Sigmoid colon (tissue), 7 donors: ENCODE measurements at places on chromosomes 7 and 10.
A peak's percentile ranks its signal among the peaks of the same experiment; 100 is the strongest.

GRCh38 chr7:88309819-88310218 is 3.1 kb upstream of the STEAP4 start:
- peaks cover 5% of the 10 kb centered on the region for H3K4me1 ChIP-seq
- H3K36me3 ChIP-seq, result no peaks in the 10 kb centered on the region
- DNase-seq, result no peak
- no peak overlapping the region for H3K4me3 ChIP-seq

DNA sequence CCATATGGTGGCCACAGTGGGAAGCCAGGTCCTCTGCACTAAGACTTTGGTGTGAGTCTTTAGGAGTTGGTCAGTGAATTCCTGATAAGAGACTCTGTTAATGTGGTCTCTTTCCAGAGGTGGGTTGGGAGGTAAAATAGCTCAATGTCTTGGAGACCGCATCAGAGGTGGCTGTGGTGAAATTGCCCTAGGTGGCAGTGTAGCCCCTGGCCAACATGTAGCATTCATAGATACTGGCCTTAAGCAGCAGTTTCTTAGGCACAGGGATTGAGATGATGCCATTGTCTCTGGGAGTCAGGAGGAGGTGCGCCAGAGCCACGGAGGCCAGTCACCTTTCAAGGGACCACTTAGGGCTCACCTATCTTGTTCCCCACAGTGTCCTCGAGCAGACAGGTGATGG is 202.8 kb downstream of the CREB5 start:
- H3K4me3 ChIP-seq, result no peak overlapping the region
- no peak for DNase-seq
- no peak overlapping the region for H3K27ac ChIP-seq
- H3K27me3 ChIP-seq, result no peaks in the 10 kb centered on the region
- H3K36me3 ChIP-seq, result no peaks in the 10 kb centered on the region

DNA sequence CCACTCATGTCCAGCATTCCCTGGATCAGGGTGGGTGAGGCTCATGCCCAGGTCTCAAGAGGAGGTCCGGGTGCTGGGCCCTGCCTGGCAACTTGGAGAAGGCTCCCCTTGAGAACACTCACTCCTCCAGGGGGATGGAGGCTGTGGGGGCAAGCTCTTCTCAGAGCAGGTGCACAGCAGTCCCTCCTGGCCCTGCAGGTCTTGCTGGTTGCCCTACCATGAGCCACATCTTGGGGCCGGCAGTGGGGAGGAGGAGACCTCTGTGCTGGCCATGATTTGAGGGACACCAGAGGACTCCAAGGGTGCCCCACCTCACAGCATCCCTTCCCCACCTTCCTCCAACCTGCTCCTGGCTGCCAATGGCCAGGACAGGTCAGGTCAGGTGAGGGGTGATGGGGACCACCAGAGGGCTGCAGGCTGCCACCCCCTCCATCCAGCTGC is 87.4 kb upstream of the RET start:
- no peaks in the 10 kb centered on the region for H3K4me1 ChIP-seq
- H3K27ac ChIP-seq, result no peak overlapping the region
- no peak overlapping the region for H3K4me3 ChIP-seq

DNA sequence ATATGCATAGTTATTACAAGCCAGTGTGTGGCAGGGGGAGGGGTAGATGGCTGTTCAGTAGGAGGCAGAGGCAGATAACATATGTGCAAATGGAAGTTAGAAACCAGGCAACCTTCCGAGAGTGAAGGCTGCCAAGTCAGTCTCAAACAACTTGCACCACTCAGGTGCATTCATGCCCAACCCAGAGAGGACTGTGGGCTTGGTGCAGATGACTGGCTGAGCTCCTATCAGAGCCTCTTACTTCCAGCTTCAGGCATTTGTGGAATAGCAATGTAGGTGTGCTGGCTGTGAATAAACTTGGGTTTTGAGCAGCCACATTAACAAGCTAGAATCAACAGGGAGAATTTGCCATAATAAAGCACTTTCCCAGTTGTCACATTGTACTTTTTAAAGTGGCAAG is 789.8 kb downstream of the PHTF2 start:
- no peak for DNase-seq
- H3K36me3 ChIP-seq, result no peaks in the 10 kb centered on the region
- no peaks in the 10 kb centered on the region for H3K4me1 ChIP-seq
- H3K27me3 ChIP-seq, result no peaks in the 10 kb centered on the region
- H3K27ac ChIP-seq, result no peak overlapping the region

DNA sequence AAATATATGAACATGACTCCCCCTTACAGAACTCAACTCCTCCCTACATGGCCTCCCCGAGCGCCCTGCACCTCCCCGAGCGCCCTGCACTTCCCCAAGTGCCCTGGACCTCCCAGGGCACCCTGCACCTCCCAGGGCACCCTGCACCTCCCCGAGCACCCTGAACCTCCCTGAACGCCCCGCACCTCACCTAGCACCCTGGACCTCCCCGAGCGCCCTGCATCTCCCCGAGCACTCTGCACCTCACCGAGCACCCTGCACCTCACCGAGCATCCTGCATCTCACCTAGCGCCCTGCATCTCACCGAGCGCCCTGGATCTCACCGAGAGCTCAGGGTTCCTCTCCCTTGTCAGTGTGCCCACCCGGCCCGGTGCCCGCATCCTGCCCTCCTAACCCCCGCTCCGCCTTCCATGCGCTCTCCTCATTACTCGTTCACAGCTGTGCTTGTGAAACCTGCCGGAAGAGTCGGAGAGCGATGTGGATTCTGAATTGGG is 134.3 kb downstream of the ACTR3B start:
- DNase-seq, result no peak
- no peak overlapping the region for H3K27ac ChIP-seq
- H3K27me3 ChIP-seq, result peaks cover 12% of the 10 kb centered on the region
- H3K4me3 ChIP-seq, result no peak overlapping the region
- H3K36me3 ChIP-seq, result no peaks in the 10 kb centered on the region
- H3K4me1 ChIP-seq, result no peaks in the 10 kb centered on the region

GRCh38 chr7:47449810-47450590 is 131.9 kb downstream of the TNS3 start:
- peak overlapping the region; percentile 67 for H3K27ac ChIP-seq
- H3K27me3 ChIP-seq, result no peaks in the 10 kb centered on the region
- no peak for DNase-seq
- no peak overlapping the region for H3K4me3 ChIP-seq
- H3K36me3 ChIP-seq, result no peaks in the 10 kb centered on the region

DNA sequence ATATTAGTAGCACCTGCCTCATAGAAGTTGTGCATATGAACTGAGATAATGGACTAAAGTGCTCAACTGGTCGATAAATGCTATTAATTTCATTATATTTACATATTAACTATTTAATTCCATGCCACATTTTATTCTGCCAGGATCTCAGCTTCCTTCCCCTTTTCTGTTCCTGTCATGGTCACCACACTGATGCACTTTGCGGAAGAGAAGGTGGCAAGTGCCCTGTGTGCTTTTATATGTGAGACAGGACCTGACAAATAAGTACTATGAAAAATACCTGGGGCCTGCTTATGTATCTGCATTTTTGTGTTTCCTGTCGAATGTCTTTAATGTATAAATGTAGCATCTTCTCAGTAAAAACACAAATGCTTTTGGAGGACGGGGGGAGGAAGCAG is 12.2 kb downstream of the ATP6V0E2 start:
- no peaks in the 10 kb centered on the region for H3K27me3 ChIP-seq
- no peaks in the 10 kb centered on the region for H3K36me3 ChIP-seq
- H3K4me1 ChIP-seq, result peaks cover 24% of the 10 kb centered on the region
- no peak for DNase-seq
- no peak overlapping the region for H3K4me3 ChIP-seq

- H3K4me3 ChIP-seq, result no peak overlapping the region
- no peak overlapping the region for H3K27ac ChIP-seq
- H3K36me3 ChIP-seq, result no peaks in the 10 kb centered on the region
- H3K4me1 ChIP-seq, result peaks cover 7% of the 10 kb centered on the region
Observed at GRCh38 chr7:22444181-22444971, 55.6 kb downstream of the STEAP1B start.

- H3K27me3 ChIP-seq, result no peaks in the 10 kb centered on the region
- no peak overlapping the region for H3K27ac ChIP-seq
- no peak overlapping the region for H3K4me3 ChIP-seq
- H3K36me3 ChIP-seq, result no peaks in the 10 kb centered on the region
- no peak for DNase-seq
Observed at GRCh38 chr7:44236333-44236728, 35.6 kb downstream of the YKT6 start.

- H3K4me3 ChIP-seq, result no peak overlapping the region
- H3K36me3 ChIP-seq, result no peaks in the 10 kb centered on the region
- H3K27me3 ChIP-seq, result no peaks in the 10 kb centered on the region
- DNase-seq, result no peak
Observed at GRCh38 chr7:116576350-116577319, 51.8 kb downstream of the CAV1 start.

DNA sequence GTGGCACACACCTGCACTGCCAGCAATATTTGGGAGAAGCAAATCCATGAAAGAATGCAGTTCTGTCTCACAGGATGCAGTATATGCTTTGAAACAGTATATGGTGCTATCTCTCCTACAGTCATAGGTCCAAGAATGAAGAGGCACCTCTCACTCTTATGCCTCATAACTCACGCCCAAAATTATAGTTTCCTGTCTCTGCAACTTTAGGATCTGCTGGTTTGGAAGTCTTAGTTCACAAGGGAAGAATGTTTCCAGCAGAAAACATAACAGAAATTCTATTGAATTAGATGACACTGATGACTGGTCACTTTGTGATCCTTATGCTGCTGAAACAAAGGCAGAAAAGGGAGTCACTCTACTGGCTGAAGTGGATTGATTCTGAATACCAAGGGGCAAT is 5.7 kb downstream of the C10orf67 start:
- H3K4me3 ChIP-seq, result no peak overlapping the region
- no peak for DNase-seq
- H3K27me3 ChIP-seq, result no peaks in the 10 kb centered on the region
- no peak overlapping the region for H3K27ac ChIP-seq

- no peaks in the 10 kb centered on the region for H3K4me1 ChIP-seq
Observed at GRCh38 chr10:27436710-27437109, 67.4 kb upstream of the RAB18 start.

DNA sequence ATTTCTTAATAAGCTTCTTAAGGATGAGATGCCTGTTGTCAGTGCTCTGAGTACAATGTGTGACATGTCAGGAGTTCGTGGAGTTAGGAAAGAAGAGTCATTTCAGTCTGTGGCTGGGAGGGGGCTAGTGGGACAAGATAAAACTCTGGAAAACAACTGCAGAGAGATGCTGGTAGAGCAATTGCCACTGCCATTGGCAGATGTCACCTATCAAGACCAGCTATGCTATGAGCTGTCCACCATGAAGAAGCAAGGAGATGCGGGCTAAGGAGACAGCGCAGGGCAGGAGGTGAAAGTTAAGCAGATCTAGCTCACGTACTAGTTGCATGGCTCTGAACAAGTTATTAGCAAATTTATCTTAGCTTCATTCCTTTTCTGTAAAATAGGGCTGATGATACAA is 756.7 kb downstream of the KCNMA1 start:
- no peak overlapping the region for H3K27ac ChIP-seq
- H3K4me1 ChIP-seq, result no peaks in the 10 kb centered on the region
- no peaks in the 10 kb centered on the region for H3K36me3 ChIP-seq
- DNase-seq, result no peak
- H3K27me3 ChIP-seq, result no peaks in the 10 kb centered on the region

- peaks cover 11% of the 10 kb centered on the region for H3K4me1 ChIP-seq
- H3K27ac ChIP-seq, result peak overlapping the region; percentile 12
- no peak overlapping the region for H3K4me3 ChIP-seq
- H3K36me3 ChIP-seq, result no peaks in the 10 kb centered on the region
Observed at GRCh38 chr10:7585228-7585627, 81.5 kb downstream of the ITIH5 start.

DNA sequence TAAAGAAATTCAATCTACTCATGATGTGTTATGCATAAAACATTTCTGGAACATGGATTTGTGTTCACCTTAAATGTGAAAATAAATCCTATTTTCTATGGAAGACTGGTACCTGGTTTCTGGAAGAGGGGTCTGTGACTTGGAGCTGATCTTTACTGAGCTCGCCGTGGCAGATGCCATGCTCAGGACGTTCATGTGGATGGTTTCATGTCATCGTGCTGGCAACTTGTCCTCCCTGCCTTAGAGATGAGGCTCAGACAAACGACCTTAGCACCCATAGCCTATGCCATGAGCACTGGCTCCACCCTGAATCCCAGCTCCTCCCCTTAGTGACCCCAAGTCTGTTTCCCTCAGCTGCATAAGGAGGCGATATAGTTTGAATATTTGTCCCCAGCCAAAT is 7.3 kb downstream of the PPIF start:
- no peak for DNase-seq
- H3K27ac ChIP-seq, result no peak overlapping the region
- no peaks in the 10 kb centered on the region for H3K27me3 ChIP-seq
- H3K4me3 ChIP-seq, result no peak overlapping the region
- H3K4me1 ChIP-seq, result peaks cover 2% of the 10 kb centered on the region
- peaks cover 61% of the 10 kb centered on the region for H3K36me3 ChIP-seq

GRCh38 chr10:73406846-73407245 is 7.0 kb downstream of the ANXA7 start:
- no peak overlapping the region for H3K4me3 ChIP-seq
- H3K4me1 ChIP-seq, result peaks cover 1% of the 10 kb centered on the region
- peaks cover 4% of the 10 kb centered on the region for H3K36me3 ChIP-seq
- no peaks in the 10 kb centered on the region for H3K27me3 ChIP-seq

GRCh38 chr10:86545101-86545500 is 23.5 kb upstream of the WAPL start:
- no peak overlapping the region for H3K27ac ChIP-seq
- H3K36me3 ChIP-seq, result no peaks in the 10 kb centered on the region
- H3K4me3 ChIP-seq, result no peak overlapping the region
- DNase-seq, result no peak
- no peaks in the 10 kb centered on the region for H3K27me3 ChIP-seq

DNA sequence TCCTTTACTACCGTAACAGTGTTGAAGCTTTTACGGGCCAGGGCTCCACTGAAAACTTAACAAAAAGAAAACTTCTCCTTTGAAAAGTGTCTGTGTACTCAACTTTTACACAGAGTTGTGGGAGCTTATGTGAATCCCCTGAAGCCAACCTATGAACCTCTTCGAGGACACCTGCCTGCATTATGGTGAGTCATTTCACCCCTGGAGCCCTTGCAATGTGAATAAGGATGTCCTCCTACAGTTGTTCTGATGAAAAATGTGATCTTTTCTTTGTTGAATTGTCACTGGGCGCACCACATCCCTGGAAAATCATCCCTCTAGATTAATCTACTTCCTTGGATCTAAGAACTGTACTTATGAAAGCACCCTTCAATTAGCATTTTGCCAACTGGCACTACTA is 93.2 kb downstream of the SORCS1 start:
- H3K4me1 ChIP-seq, result no peaks in the 10 kb centered on the region
- no peak for DNase-seq
- H3K4me3 ChIP-seq, result no peak overlapping the region
- H3K27me3 ChIP-seq, result no peaks in the 10 kb centered on the region
